Stimulated activated CD8-positive, alpha-beta memory T cell treated with anti-CD3 and anti-CD28 coated beads, Interleukin-15, amount 100 ng/mL, for 24 hours (primary cell): ENCODE measurements at places on chromosomes 12 and 14.

- DNase-seq, result no peak
Measured at GRCh38 chr14:103128631-103129300, 5.5 kb downstream of the TNFAIP2 start.

DNA sequence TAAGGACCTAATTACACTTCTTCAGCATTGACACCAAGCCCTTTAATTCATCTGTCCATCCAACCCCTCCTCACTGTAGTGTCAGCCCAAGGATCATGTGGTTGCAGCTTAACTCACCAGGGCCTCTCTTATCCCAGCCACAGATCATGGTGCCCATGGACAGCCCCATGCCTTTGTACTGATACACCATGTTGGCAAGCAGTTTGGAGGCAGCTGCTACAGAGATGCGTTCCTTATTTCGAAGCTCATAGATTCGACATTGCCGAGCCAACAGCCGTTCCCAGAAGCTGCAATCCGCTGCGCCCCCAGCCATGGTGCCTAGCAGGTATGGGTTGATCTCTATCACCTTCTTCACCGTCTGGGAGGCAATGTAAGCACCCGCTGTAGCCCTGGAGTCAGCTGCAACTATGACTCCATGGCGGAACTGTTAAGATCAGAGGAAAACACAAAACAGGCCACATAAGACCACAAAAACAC is 1.4 kb downstream of the PSMB5 start:
- DNase-seq, result no peak

DNA sequence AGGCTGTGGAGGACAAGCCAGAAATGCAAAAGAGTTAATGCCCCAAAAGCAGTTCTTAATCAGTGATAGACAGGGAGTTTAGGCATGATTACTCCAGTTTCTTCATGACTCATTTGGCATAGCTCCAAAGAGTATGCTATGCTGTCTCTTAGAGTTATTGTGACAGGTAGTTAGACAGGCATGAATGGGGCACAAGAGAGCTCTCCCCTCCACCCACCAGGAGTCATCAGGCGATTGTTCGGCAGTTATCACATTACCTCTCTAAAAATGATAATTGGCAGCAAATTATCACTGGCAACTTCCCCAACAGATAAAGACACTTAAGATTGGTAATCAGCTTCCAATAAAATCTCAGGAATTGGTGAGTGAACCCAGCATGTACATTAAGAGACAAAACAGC is 320.1 kb downstream of the DAD1 start:
- DNase-seq, result no peak

DNA sequence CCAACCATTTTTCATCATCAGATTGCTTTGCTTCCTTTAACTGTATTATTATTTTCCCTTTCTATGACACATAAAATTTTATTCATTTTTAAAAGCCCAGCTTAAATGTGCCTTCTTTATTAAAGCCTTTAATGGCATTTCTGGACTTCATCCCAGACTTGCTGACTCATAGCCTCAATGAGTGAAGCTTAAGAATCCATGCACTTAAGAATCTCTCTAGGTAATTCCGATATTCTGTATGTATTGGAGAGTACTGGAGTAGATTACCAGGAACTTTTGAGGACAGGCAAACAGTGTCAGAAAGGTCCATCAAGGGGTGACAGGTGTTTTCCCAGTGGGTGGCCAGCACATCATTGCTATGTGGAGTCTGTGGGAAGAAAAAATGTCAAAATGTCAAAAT is 107.9 kb downstream of the PTPRQ start:
- DNase-seq, result no peak

GRCh38 chr12:52615912-52616311 is 2.4 kb downstream of the KRT73 start:
- DNase-seq, result no peak

DNA sequence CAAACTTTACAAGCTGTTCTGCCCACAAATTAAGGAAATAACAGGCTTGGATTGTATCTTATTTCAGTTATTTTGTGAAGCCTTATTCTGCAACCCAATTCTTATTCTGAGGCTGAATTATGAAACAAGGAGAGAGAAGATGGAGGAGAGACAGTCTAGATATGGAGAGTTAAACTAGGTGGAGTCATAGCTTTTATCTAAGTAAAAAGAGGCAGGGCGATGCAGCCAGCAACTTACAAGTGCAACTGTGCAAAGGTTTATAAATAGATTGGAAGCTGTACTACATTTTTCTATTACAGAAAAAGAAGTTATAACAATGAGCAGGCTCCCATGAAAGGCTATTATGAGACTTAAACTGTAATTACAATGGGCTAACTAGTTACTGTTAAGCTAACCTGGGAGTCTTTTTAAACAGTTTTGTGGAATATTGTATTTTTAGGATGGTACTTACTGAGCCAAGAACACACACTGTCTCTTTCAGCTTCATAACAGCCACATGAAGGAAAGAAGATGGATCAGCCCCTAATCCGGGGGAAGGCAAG is 22.4 kb downstream of the NID2 start:
- DNase-seq, result no peak

- DNase-seq, result no peak
Measured at GRCh38 chr12:121124402-121125109, 8.1 kb upstream of the P2RX7 start.

DNA sequence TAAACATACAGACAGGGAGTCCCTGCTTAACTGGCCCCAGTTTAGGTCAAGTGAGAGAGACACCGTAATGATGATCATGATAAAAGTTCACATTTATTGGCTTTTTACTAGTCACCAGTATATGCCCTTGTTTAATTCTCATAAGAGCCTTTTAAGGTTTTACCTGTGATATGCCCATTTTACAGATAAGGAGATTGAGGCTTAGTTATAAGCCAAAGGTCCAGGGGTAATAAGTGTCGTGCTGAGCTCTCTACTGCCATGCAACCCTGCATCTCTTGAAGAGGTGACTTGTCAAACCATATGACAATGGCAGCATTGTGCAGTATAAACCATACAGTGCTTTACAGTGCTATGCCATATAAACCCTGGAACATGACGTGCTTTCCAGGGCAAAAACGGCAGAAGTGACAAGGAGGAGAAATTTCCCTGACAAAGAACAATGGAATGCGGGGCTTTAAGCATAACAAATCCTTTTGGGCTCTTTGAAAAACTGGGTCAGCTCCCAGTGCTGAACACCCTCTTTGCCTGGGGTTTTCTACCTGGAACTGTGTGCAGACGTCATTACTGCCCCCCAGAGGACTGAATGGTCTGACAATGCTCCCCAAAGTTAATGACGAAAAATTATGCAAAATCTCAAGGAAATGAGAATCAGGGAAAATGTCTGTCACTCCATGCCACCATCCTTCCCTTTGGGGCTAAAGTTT is 59.7 kb upstream of the C14orf132 start:
- no peak for DNase-seq

DNA sequence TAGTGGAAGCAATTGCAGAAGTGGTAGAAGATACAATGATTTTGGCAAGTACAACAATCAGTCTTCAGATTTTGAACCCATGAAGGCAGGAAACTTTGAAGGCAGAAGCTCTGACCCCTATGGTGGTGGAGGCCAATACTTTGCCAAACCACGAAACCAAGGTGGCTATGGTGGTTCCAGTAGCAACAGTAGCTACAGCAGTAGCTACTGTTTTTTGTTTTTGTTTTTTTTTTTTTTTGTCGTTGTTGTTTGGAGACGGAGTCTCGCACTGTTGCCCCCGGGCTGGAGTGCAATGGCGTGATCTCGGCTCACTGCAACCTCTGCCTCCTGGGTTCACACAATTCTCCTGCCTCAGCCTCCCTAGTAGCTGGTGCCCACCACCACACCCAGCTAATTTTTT is 47.4 kb downstream of the IFNG-AS1 start:
- no peak for DNase-seq

- no peak for DNase-seq
Measured at GRCh38 chr12:13811061-13811460, 170.3 kb downstream of the GRIN2B start.

GRCh38 chr14:72532686-72533454 is 361.0 kb downstream of the DPF3 start:
- DNase-seq, result no peak

- no peak for DNase-seq
Measured at GRCh38 chr12:31589598-31589903, 1.4 kb downstream of the DENND5B start.

- no peak for DNase-seq
Measured at GRCh38 chr12:117803001-117803400, 165.8 kb downstream of the KSR2 start.

- DNase-seq, result no peak
Measured at GRCh38 chr12:92049403-92049802, 96.2 kb downstream of the BTG1 start.

DNA sequence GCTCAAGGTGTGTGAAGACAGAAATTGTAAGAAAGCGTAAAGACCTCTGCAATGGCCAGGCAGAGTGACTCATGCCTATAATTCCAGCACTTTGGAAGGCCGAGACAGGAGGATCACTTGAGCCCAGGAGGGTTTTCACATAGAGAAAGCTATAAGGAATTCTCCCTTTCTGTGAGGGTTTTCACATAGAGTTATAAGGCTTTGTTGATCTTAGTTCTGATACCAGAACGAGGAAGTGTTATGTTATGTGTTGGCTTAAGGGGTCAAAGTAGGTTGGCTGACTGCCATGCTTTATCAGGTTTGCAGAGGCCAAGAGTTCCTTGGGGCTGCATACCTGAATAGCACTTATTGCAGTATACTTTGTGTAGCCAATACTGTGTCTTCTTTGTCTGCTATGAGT is 139.1 kb downstream of the ERC1 start:
- no peak for DNase-seq

- DNase-seq, result no peak
Measured at GRCh38 chr12:8948701-8949341, 624 bp downstream of the M6PR start.

GRCh38 chr12:7162691-7163114 is 26.8 kb upstream of the PEX5 start:
- DNase-seq, result no peak

DNA sequence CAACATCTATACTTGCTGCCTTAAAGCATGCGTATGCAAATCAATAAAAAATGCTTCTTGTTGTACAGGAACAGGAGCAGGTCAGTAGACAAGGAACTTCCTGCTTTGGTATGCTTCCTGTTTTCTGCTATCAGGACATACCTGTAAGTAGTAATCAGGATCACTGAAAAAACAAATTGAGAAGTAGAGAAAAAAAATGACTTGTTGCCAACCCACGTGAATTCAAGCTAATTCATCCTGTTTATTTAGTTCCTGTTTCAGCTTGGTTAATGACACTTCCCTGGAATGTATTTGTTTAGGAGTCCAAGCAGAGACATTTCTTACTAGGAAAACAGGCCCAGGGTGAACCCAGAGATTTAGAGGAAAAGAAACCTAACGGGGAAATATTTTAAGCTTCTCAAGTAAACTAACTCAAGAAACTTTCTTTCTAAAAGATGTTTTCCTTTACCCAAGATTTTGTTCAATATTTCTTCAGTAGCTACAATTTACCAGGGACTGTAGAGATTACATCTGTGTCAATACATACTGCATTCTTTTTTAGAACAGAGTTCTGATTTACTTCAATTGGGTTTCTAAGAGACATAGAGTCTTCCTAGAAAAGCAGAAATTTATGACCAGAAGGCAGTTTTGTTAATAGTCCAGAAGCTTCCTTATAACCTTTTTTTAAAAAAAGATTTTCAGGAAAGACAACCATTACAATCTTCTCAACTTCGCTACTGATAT is 124.2 kb downstream of the PAWR start:
- no peak for DNase-seq

DNA sequence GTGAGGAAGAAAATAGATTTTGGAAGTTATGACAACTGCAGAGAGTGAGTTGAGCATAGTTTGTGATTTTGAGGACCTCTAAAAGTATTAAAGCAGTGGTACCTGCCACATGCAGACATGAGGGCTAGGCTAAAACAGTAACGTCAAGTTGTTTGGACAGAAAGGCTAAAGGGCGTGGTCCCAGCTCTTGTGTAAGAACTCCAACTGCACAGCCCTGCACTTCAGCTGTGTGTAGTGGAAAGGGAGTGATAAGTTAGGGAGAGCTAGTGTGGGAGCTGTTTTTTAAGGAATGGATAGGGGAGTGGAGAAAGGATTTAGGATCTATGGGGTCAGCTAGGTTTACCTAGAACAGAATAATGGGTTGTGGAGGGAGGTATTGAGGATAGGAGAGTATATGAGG is 39.5 kb downstream of the TESPA1 start:
- no peak for DNase-seq

GRCh38 chr14:35338731-35339405 is 46.7 kb downstream of the PSMA6 start:
- DNase-seq, result no peak

DNA sequence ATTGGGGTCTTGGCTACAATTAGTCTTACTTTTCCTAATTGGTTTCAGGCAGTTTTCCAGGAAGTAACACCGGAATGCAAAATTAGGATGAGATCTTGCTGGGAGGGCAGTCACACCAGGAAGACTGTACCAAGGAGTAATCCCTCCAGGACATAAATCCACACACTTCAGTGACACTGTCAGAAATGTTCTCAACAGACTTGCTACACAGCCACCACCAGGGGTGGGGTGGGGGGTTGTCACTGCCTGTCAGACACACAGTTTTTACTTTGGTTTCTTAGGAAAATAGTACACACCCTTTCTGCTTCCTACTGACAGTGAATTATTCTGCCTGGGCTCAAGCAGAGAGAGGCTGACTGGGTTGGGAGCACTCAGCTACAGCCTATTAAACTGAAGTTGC is 102.9 kb upstream of the CCDC196 start:
- no peak for DNase-seq

- no peak for DNase-seq
Measured at GRCh38 chr12:52519826-52520662, at the start of gene KRT5. Gene KRT5 (minus strand): TSS chr12:52520394. CDS start chr12:52520296, 98 bp downstream.

DNA sequence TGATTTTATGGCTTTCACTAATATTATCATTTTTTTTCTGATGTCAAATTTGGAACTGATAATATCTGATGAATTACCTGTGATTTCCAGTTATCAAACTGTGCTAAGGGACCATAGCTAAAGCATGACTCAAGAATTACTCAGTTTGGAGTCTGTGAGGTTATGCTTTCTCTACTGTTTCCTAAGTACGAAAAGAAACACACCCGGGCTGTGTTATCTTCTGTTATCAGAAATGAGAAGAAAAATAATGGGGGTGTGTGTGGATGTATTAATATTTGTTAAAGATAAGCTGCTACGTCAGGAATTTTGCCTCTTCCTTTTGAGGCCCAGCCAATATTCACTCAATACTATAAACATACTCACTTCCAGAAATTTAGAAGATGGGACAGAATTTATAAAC is 1401.9 kb upstream of the FLRT2 start:
- no peak for DNase-seq

GRCh38 chr14:22803687-22803974 is 11.6 kb downstream of the SLC7A7 start:
- DNase-seq, result no peak

DNA sequence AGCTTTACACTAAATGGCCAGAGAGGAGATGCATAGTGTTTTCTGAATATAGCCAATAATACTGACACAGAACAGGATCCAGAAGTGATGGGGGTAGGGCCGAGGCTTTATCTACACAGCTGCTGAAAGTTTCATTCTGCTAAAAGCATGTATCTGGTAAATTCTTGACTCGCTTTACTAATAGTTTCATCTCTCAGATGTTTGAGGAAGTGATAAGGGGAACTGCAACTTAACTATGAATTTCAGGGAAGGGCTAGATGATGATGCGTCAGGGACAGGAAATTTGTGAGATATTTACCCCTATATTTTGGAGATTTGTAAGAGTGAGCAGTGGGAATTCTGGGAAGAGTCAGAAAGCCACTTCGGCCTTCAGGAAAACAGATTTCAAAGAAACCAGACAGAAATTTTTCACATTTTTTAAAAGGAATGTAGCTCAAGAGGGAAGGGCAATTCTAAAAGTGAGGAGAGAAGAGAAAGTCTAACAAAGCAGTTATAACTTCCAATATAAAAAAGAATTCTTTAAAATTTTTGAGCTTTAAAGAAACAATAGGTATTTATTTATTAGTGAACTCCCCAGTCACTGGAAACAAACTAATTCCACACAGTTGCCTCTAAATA is 243.1 kb downstream of the BCAT1 start:
- no peak for DNase-seq
